ENCODE measurements at places on chromosomes 6 and 20. TPM values are rescaled to one million over a fixed set of nuclear protein-coding genes. Genes with fewer than 3 reads are reported as not detected.

Gene BMP5
- not detected for total RNA-seq

Gene FABP7
- not detected for total RNA-seq

Gene ARMH2
- 0.97 TPM for total RNA-seq

Gene SOX18
- total RNA-seq, result 0.21 TPM

Gene FNDC1
- total RNA-seq, result not detected

Gene EPPIN
- not detected for total RNA-seq

Gene VGLL2
- not detected for total RNA-seq

Gene OXT
- total RNA-seq, result not detected

Gene PCNA
- total RNA-seq, result 607 TPM

Gene UBE2C
- total RNA-seq, result 261 TPM

Gene IPCEF1
- total RNA-seq, result 22.6 TPM

Gene KCNQ2
- not detected for total RNA-seq

Gene COL11A2
- total RNA-seq, result 0.71 TPM

Gene DEFB124
- not detected for total RNA-seq

Gene RIPPLY2
- not detected for total RNA-seq

Gene RING1
- 39.8 TPM for total RNA-seq

Gene RGS17
- total RNA-seq, result not detected

Gene DEFB119
- not detected for total RNA-seq

Gene PNLDC1
- 0.57 TPM for total RNA-seq

Gene FAM83D
- 25.6 TPM for total RNA-seq

Gene ZNF391
- 1.9 TPM for total RNA-seq

Gene SLC22A2
- total RNA-seq, result not detected

Gene RNF217
- not detected for total RNA-seq

Gene NKX2-2
- not detected for total RNA-seq

Gene TMEM244
- total RNA-seq, result not detected

Gene PRDM13
- not detected for total RNA-seq

Gene SSTR4
- total RNA-seq, result not detected
